Natural killer cell treated with Interleukin-12 subunit alpha and Interleukin-12 subunit beta and Interleukin-15 and Interleukin-18, amount 100 ng/mL, for 72 hours (primary cell): ENCODE measurements at places on chromosomes 12 and 14. TPM values are rescaled to one million over a fixed set of nuclear protein-coding genes. Genes with fewer than 3 reads are reported as not detected.
A peak's percentile ranks its signal among the peaks of the same experiment; 100 is the strongest.

DNA sequence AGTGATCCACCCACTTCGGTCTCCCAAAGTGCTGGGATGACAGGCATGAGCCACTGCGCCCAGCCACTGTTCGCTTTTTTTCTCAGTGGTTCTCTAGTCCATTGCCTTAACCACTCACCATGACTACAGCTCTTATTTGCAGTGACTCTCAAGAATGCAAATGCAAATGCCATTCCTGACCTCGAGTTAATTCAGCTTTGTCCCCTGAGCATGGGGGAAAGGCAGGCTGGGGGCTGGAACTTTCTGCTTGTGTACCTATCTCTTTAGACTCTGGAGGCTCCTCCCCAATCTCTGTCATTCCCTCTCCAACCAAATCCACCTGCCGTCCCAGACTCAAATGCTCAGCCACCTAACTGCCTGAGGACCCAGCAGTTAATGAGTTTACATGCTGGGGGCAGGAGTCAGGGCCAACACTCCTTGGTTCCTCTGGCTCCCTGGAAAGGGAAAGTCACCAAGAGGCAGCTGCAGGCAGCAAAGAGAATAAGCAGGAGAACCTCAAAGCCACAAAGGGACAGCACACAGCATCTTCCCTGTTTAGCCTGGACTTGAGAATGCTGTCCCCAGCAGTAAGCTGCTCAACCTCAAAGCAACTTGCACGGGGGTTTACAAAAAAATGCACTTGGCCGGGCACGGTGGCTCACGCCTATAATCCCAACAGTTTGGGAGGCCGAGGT lies 5.3 kb upstream of the HNF1A start:
- DNase-seq, result no peak

Gene SLC6A13
- 0.92 TPM for total RNA-seq

DNA sequence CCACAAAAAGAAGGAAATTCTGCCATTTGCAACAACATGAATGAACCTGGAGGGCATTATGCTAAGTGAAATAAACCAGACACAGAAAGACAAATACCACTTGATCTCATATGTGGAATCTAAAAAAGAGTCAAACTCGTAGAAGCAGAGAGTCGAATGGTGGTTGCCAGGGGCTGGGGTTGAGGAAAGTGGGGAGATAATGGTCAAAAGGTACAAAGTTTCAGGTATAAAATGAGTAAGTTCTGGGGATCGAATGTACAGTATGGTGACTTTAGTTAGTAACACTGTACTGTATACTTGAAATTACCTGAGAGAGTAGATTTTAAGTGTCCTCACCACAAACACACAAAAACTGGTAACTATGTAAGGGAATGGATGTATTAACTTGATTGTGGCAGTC lies 129.4 kb downstream of the PPM1H start:
- DNase-seq, result no peak

Gene FSCB
- total RNA-seq, result not detected

Gene NAV3
- total RNA-seq, result not detected

Gene GPR132
- 80.9 TPM for total RNA-seq

Gene APOF
- total RNA-seq, result not detected

Gene HELB
- 26.2 TPM for total RNA-seq

GRCh38 chr14:105839425-105840265 lies 313.3 kb downstream of the TMEM121 start:
- DNase-seq, result no peak

DNA sequence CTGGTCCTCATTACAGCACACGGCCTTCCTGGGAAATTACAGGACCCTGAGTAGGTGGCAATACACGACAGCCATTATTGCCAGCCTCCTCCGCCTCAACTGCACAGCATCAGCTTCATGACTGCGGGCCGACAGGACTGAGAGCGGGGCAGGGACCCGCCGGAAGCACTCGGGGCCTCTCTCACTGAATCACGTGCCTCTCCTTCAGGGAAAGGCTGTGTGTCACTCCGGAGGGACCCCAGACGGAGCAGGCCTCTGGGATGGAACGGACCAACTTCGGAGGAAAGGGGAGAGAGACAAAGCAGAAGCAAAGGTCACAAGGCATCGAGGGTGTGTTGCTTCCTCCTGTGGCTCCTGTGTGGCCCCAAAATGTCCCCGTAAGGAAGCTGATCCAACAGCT lies 90.0 kb downstream of the RNF34 start:
- DNase-seq, result no peak

DNA sequence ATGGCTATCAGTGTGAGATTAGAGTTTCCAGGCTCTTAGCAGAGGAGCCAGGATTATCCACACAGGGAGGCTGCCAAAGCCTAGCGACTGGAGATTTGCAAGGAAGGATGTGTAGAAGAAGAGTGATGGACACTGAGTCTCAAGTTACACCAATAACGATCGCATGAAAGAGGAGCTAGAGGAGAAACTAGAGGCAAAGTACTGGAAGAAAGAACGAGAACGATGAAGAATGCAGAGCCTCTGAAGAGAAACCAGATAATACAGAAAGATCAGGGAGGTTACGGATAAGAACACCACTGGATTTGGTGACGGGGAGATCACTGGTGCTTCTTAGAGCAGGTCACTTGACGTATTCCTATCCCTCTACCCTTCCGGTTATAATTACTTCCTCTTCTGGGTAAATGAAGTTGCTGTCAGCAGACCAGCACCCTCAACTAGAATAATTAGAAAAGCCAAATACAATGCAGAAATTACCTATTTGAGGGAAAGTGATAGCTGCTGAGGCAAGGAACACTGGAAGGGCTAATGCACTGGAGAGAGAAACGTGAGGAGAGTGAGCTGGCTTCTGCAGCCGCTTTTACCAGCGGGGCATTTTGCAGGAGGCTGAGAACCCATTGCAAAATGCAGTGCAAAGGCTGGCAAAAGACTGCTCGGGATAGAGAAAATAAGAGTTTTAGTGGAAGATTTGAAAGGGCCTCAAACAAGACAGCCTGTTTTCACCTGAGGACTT lies 93.1 kb upstream of the HIF1A start:
- no peak for DNase-seq

Gene ANKS1B
- not detected for total RNA-seq

GRCh38 chr12:52364901-52365489 lies 2.3 kb downstream of the KRT85 start:
- no peak for DNase-seq

Gene SUPT16H
- total RNA-seq, result 105 TPM

- DNase-seq, result no peak
Observed at GRCh38 chr14:23112359-23113178, 6.5 kb downstream of the CEBPE start.

Gene AMDHD1
- 0.74 TPM for total RNA-seq

GRCh38 chr14:90732139-90732538 lies 84.1 kb downstream of the TTC7B start:
- DNase-seq, result no peak

DNA sequence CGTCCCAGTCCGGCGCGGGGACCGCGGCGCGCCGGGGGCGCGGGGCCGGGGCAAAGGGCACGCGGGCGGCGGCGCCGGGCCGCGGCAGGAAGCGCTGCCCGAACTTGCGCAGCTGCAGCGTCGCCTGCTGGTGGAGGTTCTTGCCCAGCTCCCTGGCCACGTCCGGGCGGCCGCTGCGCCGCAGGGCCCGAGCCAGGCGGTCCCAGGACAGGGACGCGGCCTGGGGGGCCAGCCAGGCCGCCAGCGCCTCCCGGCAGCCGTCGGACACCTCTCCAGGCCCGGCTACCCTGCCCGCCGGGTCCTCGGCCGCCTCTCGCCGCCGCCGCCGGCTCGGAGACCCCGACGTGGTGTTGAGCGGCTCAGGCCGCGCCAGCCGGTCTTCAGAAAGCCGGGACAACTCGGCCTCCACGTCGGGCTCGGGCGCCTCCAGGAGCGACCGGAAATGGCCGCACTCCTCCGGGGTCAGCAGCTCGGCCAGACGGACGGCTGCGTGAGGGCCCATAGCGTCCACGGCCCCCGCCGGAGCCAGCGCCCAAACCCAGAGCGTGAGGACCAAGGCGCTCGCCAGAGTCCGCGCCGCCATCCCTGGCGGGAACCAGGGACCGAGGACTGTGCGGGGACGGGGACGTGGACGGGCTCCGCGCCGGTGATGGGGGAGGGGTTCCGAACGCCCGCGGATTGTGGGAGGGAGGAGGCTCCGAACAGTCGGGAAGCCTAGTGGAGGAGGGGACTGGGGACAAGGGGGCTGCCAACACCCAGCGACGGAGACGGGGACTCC lies 34.0 kb downstream of the FIGNL2 start:
- DNase-seq, result peak; percentile 85
